RCC 7860 (cell line): ENCODE measurements at places on chromosomes 1 and 21.

- DNase-seq, result no peak
These were observed 90.7 kb upstream of the GCLM start for GRCh38 chr1:93999840-94000415.

GRCh38 chr1:147612366-147612765, 58.0 kb downstream of the ACP6 start:
- no peak for DNase-seq

DNA sequence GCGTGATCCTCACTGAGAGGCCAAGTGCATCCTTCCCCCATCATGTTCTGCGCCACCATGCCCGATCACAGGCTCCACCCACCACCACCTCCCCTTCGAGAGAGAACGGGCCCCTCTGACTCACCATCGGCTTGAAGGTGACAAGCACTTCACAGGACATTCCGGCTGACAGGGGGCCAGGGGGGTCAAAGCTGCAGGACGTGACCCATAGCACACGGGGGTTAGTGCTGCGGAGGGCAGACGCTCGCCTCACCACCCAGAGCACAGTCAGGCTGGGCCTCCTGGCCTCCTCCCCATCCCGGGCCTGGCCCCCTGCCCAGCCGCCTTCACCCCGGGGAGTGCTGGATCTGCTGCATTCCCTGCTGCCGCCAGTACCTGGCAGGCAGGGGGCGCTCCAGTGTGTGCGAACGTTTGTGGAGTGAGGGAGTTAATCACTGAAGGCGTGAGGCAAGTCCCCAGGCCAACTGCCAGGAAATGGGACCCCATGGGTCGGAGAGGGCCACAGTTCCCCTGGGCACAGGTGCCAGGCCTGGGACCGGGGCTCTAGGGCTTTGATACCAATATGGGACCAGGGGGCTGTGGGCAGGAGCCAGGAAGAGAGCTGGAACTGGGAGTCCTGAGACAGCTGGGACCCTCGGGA, 40.9 kb upstream of the TMEM52 start:
- DNase-seq, result peak; percentile 57

DNA sequence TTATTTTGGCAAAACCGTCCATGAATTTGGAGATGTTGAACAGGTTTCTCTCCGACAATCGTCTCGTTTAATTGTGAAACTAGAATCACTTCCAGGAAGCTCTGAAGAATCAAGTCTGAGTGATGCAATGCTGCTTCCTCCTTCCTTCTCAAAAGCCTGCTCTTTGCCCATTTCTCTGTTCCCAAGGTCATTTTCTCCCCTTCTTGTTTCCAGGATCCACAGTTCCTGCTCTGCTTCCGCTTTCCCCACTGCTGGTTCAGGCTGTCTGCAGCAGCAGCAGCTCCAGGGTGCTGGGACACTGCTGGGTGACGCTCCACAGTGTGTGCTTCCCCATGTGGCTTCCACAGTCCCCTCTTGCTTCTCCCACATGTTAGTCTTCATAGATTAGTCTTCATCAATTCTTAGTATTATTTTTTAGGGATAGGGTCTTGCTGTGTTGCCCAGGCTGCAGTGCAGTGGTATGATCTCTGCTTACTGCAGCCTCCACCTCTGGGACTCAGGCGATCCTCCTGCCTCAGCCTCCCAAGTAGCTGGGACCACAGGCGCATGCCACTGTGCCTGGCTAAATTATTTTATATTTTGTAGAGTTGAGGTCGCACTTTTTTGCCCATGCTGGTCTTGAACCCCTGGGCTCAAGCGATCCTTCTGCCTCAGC, 156.2 kb downstream of the DYRK1A start:
- DNase-seq, result no peak

- DNase-seq, result no peak
These were observed 261.0 kb downstream of the ASTN1 start for GRCh38 chr1:176903474-176903873.
